ENCODE measurements at places on chromosomes 7 and 10.
A peak's percentile ranks its signal among the peaks of the same experiment; 100 is the strongest.

DNA sequence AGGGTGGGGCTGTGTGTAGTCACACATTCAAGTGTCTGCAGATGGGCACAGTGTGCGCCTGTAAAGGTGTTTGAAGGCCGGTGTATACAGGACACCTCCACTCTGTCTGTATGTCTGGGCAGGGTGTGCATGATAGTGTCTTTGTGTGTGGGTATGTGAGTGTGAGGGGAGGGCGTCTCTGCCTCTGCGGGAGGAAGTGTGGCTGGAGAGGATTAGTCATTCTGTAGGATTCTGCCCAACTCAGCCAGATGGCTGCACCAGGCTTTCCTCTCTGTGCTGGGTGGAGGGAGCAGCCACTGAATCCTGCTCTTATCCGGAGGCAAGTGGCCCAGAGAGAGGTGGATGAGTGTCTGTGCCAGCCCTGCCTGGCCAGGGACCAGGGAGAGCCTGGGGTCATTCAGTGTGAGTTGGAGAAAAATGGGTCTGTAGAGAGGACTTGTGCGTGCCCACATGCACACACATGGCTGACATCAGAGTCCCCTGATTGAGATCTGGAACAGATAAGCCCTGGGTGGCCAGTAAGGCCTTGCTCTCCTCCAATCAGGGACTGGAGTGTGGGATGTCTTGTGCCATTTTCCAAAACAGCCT, 1.7 kb downstream of the SFXN3 start:
- DNase-seq: peak; percentile 48

DNA sequence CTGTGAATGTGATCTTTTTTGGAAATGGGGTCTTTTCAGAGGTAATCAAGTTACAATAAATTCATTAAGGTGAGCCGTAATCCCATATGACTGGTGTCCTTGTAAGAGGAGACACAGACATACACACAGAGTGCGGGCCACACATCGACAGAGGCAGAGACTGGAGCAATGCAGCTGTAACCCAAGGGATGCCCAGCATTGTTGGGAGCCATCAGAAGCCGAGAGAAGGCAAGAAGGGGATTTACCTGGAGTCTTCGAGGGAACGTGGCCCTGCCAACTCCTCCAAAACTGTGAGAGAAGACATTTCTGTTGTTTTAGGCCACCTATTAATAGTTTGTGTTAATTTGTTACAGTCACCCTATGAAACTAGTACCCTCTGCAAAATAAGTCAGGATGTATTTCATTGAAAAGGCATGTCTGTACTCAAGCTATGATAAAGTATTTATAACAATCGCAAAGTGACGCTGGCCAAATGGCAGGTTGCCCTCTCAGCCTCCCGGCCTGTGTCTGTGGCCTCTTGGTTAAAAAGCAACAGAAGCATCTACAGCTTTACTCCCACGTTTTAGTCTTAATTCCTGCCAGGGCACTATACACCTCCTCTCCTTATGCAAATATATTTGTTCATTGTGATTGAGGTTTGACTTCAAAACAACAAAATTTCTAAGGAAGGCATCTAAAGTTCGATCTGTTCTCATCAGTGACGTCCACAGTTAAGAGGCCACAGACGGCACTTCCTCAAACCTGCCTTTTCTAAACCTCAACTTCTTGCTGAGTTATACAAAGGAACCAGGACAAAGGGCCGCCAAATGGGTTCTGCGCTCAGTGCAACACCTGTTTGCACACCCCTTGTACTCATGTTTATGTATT, 46.8 kb downstream of the HIPK2 start:
- DNase-seq: no peak

GRCh38 chr10:126110489-126111180, 214.3 kb downstream of the FANK1 start:
- no peak for DNase-seq

DNA sequence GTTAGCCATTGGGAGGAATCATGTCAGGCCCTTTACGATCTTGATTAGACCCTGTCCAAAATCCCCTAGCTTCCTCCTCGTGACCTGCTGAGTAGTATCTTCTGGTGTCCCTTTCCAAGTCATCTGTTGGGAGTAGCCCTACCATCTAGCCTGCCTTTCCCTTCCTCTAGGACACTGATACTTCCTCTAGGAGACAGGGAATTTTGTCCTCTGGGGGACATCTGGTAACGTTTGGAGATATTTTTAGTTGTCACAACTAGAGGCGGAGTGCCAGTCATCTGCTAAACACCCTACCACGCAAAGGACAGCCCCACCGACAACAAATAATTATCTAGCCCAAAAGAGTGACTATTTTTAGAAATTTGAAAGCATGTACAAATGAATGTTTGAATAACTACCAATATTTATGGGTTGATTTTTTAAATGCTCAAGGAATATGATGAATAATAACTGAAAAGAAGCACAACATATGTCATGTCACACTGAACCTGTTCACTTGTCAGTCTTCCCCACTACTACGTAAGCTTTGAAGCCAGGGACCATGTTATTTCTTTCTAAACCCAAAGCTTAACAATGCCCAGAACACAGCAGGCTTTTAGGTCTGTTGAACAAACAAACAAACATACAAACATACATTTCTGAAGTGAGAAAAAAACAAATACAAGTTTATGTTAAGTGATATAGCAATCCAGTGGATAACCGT, 105.9 kb downstream of the ARHGAP12 start:
- no peak for DNase-seq

- DNase-seq: no peak
These were observed 55.8 kb downstream of the CDHR3 start for GRCh38 chr7:106018566-106019469.

Data from NCI-H2171 treated with DMSO at 0.1 percent for 48 hours (cell line).